ENCODE measurements at places on chromosomes 12 and 14.

DNA sequence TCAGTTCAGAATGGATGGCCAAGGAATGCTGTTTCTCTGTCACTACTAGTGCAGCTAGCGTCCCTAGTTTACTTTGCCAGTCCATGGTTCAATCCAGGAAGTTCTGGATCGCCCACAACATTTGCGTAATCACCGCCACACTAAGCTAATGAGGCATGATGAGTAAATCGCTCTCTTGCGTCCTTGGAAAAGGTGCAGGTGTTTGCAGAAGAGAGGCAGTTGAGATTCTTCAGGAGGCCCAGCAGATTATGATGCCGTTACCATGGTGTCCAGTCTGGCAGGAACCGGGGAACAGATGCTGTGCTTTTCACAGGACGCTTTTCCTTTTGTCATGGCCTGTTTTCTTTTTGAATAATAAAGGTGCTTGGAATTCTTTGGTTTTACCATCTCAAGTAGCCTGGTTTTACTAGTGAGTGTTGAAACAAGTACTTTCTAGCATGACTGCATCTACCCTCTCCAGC, 9.0 kb downstream of the TPH2 start:
- DNase-seq: no peak

DNA sequence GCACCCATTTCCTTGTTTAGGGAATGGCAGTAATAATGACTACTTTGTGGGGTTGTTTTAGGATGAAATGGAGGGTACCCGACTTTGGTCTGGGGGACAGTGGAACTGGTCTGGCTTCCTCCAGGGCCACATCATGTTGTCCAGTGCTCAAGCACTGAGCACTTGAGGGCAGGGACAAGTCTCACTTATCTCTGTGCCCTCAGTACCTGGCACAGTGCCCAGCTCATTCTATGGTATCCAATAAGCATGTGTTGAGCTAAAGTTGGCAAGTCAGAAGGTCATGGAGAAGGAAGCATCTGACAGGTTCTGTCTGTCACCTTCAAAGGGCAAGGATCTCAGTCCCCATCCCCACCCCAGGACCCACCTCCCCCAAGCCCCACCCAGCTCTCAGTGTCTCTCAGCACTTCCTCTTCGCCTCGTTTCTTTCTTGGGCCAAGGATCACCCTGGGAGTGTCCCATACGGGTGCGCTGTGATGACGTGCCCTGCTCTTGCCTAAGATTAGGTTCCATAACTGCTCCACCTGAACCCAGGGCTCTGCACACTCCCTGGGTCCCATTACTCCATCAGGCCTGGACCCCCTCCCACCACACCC, 24.3 kb upstream of the TMEM106C start:
- no peak for DNase-seq

DNA sequence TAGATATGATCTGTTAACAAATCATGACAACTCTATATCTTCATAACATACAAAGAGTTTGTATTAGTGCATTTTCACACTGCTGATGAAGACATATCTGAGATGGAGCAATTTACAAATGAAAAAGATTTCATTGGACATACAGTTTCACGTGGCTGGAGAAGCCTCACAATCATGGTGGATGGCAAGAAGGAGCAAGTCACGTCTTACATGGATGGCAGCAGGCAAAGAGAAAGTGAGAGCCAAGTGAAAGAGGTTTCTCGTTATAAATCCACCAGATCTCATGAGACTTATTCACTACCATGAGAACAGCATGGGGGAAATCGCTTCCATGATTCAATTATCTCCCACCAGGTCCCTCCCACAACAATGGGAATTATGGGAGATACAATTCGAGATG, 157.6 kb downstream of the DUSP6 start:
- DNase-seq: no peak

DNA sequence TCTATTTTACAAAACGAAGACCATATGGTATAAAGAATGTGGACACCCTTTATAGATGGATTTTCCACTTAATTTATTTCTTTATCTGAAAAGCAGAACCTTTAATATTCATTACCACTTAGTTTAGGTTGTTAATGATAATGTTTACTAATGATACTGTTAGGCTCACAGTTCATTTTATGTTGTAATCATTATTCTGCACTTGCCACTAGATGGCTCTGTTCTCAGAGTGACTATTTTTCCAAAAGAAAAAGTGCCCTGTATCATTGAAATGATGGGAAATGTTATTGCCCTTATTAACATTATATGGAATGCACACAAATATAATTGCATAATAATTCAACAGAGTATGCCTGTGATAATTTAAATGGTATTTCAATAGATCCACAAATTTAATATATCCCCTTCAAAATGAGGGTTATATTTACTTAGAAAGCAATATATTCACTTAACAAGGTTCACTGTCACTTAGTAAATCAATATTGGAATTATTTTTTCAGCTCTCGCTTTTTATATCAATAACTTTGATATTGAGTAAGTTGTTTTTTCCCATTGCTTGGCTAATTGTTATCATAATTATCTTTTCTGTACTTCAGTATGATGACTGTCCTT, 95.7 kb downstream of the PDE3A start:
- no peak for DNase-seq

GRCh38 chr14:36256126-36256801, 64.2 kb downstream of the MBIP start:
- no peak for DNase-seq

DNA sequence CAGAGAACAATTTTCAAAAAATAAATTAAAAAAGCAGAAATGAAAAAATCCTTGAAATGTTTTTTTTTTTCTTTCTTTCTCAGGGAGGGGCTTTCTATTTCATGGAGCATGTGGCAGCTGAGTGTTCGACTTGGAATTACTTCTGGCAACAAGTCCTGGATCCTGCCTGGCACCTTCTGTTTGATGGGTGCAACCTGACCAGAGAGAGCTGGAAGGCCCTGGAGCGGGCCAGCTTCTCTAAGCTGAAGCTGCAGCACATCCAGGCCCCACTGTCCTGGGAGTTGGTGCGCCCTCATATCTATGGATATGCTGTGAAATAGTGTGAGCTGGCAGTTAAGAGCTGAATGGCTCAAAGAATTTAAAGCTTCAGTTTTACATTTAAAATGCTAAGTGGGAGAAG, 22.5 kb upstream of the HIGD1C start:
- DNase-seq: no peak

DNA sequence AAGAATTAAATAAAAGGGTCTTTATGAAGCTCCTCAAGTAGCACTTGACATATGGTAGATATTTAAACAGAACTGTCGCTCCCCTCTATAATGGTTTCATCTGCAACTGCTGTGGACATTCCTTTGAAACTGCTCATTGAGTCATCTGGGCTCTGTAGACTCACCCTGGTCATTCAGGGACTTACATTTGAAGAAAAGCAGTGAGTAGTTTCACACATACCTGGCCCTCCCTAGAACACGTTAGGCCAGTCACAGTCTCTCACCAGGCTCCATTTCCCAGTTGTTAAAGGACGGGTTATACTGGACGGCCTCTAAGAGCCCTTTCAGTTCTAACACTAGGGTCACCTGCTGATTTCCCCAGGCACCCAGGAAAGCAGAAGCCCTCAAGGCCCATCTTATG, 217.0 kb downstream of the BCL11B start:
- DNase-seq: no peak

DNA sequence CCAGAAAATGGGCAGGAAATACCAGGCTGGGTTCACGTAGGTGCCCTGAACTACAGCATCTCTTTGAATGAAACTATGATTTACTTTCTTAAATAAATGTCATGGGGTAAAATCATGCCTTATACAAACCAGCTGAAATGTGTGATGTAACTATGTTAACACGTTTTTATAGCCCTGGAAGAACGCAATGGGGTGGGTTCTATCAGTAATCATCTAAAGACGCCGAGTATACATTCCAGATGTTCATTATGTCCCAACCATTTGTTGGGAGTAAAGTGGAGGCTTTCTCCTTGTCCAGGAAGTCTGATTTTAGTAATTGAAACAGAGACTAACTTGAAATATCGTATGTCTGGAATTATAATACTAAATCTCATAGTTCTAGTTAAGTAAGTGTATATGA, 16.2 kb upstream of the IGF1 start:
- DNase-seq: no peak

GRCh38 chr14:102593825-102594137, 1.3 kb downstream of the RCOR1 start:
- DNase-seq: no peak

DNA sequence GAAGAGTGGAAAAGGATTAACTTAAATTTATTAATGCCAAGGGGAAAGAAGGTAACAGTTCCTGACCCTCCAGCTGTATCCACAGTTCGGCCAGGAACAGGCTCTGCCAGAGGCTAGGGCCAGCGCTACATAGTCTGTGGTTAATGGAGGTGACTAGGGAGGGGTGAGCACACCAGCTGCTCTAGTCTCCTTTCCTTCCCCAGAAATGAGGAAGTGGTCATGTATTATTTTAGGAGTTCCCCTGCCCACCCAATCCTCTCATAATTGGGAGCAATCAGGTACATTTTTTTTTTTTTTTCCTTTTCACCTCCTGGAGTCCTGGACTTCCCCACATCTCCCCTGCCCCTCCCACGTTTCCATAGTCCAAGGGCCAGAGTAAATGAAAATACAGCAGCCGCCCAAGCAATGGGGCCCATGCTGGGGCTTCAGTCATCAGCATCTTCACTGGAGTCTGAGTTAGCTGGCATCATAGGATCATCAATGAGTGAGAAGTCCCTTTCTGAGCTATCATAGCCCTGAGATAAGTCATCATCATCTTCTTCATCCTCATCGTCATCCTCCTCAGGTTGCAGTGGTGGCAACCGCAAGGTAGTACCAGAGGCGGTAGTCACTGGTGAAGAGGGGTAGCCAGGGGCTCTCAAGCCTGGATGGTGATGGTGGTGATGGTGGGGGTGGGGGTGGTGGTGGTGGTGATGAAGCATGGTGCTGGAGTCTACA, 1.5 kb upstream of the SUPT16H start:
- no peak for DNase-seq

DNA sequence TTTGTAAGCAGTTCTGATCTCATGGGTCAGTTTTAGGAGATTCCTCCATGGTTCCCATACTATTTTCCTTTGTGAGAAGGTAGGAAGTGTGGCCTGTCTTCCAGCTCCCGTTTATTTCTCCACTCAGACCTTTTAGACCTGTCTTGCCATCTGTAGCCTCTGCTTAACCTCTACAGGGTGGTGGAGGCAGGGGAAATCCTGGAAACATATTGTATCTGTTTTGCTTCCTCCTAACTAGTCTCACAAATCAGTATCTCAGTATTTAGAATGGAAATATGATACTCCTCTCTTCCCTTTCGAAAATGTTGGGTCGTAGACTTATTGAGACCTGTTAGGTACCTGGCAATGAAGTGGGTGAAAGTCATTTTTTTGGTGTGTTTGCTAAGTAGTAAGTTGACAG, 399.4 kb upstream of the RGS6 start:
- no peak for DNase-seq

GRCh38 chr12:31470459-31470858, 120.5 kb downstream of the DENND5B start:
- no peak for DNase-seq

DNA sequence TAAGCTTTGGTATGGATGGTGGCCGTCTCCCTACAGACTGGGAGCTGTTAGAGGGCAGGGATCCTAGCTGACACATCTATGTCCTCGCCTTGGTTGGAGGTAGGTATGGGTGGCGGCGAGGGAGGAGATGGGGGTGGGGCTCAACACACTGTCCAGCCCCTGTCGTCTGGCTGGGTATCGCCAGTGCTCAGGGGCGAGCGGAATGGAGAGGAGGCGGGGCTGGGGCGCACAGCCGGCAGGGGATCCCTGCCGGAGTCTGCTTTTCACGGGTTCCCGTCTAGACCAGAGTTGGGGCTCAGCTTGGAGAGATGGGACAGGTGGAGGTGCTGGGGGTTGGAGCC, 16.1 kb downstream of the TAMALIN start:
- no peak for DNase-seq

- no peak for DNase-seq
These were observed 74.9 kb downstream of the VWF start for GRCh38 chr12:6049587-6049986.

DNA sequence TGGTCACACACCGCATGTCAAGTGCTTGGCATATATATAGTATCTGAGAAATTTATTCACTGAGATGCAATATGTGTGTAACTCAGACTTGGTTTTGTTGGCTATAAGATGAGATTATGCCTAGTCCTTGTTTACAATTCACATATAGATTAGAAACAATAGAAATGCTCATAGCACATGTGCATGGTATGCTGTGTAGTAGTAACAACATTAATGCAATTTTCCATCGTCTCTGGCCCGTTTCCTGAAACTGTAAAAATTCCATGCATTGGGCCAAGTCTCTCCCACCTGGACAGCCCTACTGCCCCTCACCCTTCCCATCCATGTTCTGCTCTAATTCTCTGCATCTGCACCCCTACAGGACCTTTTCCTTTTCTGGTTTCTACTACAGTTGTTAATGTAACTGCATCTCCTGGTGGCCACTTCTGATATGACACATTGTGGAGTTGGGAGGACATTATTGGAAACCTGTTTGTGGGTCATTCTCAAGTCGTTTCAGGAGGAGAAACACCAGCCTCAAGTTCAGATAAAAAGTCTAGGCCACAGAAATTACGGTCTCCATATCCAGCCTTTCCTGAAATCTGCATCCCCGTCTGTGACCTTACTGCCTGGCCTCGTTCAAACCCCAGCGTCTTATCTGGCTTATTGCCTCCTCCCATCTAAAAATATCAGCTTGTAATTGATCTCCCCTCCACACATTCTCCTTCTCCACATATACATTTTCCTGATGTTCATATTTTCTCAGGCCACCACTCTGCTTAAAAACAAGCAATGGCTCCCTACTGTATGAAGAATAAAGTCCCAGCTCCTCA, 37.5 kb downstream of the EMP1 start:
- peak; percentile 15 for DNase-seq

GRCh38 chr12:81705586-81705985, 53.6 kb downstream of the PPFIA2 start:
- DNase-seq: no peak

GRCh38 chr12:47801904-47802246, 17.8 kb downstream of the HDAC7 start:
- DNase-seq: no peak

DNA sequence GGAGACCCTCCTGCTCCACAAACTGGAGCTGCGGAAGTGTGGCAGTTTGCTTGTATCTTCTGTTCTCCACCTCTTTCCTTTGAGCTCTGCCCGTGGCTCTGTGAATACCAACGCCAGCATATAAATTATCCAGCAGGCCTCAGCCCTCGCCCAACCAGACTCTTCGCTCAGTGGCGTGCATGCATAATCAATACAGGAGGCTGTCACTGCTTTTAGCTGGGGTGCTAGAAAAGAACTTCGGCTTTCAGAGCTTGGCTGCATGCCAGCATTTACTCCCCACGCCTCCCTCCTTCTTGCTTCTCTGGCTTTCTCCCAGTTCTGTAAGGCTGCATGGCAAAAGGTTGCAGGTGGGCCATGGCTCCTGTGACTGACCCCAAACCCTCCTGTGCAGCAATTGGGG, 26.9 kb downstream of the NRXN3 start:
- DNase-seq: no peak

GRCh38 chr14:37279818-37280217, 82.1 kb downstream of the MIPOL1 start:
- no peak for DNase-seq

DNA sequence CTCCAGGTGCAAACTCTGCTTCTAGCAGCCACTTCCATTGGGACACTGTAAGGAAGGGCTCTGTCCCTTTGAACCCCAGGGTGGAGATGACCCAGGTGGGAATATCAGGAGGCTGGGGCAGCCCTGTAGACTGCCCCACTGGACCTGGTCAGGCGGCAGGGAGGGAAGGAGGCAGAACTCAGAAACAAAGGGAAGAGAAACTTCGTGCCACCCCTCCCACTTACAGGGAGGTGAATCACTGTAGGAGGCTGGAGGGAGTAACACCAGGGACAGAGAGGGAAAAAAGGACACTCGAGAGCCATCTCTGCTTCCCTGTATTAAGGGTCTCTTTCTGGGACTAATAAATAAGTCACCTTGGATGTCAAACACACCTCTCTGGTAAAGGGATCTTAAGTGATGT, 37.4 kb downstream of the ISCA2 start:
- DNase-seq: no peak

Data from stimulated activated CD4-positive, alpha-beta T cell treated with anti-CD3 and anti-CD28 coated beads, Interleukin-2, amount 100 ng/mL, for 4 hours (primary cell).